ENCODE measurements at places on chromosomes 1 and 21.

DNA sequence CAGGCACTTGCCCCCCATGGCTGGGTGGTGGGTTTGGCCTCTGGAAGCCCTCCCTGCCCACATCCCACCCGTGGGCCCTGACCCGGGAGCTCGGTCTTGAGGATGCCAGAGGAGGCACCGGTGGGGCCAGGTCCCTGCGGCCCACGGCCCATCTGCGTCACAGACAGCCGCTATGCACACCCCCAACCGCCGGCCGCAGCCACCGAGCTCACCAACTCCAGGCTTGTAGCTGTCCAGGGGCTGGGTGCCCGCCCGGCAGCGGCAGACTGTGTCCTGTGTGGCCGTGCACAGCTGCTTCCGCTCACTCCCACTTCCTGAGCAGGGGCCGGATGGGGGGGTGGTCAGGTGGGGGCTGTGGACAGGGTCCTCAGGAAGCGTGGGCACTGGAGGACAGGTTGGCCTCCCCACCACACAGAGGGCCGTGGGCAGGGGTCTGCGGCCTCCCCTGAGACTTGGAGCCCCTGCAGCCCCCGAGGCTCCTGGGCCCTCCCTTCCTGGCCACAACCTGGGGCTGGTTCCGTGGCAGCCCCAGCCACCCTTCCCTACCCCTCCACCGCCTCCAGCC lies 1.1 kb downstream of the TNFRSF4 start:
- no peak for DNase-seq

DNA sequence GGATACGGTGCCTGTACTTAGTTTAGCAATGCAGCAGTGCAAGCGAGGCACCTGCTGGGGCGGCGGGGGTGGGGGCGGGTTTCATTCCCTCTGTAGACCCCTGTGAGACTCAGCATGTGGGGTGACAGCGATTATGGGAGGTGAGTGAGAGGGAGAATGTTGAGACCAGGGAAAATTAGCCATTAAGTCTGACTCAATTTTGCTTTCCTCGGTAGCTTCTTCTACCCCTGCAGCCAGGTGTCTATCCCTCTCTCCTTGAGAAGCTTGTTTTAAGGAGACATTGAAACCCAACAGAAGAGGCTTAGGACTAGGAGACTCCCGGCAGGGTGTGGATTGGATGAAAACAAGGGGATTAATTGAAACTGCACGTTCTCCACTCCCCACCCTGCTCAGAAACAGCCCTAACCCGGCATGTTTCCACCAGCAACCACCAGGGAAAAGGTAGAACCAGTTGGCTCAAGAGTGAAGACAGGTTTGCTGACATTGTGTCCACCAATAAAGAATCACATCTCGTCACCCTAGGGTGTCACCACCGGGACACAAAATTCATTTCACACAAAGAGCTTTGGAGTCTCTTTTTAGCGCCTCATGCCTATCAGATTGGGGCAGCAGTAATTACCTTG lies 20.6 kb upstream of the ATF3 start:
- DNase-seq, result no peak

DNA sequence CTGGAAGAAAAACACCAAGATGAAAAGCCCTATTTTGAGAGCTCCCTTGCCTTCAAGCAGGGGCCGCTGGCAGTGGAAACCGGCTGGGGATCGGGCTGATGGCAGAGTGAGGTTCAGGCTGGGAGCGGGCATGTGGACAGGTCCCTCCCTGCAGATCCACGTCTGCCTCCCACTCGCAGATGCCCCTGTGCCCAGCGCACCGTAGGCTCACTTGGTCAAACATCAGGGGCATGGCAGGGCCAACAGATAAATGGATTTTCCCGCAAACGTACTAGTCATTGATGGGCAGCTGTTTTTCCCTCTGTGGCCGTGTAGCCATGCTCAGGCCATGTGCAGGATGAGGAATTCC lies 6.6 kb upstream of the C1orf174 start:
- no peak for DNase-seq

GRCh38 chr1:45412899-45413298 lies 72.7 kb upstream of the MUTYH start:
- no peak for DNase-seq

DNA sequence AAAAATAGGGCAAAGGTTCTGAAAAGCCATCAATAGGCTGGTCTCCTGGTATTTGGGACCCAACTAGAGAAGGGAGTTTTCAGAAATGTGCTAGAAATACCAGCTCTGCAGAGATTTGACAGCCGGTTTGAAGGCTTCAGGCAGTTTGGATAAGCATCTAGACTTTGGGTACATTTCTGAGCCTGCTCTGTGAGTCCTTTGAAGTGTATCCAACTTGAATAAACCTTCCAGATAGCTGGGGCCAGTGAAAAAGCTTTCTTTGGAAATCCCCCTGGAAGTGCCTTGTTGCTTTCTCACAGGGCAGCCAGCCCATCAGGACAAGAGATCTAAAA lies 6.4 kb upstream of the PEF1 start:
- DNase-seq, result no peak

- no peak for DNase-seq
These were observed 72.1 kb downstream of the VPS26C start for GRCh38 chr21:37195059-37195458.

DNA sequence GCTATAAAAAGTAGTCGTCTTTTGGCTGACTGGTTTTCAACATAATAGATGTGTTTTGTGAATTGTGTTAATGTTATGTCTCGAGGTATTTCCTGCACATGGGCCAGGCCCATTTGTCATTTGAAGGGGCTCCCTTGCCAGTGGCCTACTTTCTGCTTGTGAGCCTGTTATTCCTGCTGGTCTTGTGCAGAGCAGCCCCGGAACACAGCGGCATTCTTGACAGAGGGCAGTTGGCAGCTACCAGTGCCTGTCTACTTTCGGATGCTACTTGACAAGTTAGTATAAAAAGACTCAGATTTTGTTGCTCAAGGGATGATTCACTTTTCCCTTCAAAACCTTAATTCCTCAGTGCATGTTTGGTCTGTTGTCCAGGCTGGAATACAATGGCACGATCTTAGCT lies 28.5 kb downstream of the PGM1 start:
- no peak for DNase-seq

DNA sequence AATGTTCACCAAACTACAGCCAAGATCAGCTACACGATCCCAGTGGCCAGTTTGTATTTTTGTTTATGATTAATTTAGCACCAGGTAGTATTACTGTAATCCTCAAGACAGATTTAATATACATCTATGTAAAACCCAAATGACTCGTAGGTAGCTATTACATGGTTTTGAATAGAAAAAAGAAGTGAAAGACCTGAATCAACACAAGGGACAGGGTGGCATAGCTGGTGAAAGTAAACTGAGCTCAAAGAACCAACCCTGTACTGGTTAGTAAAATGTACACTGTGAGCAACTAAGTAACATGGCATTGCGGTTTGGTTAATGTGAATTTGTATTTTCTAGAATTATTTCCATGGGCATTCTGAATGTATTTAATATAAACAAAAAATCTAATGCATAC lies 8.8 kb downstream of the GPATCH2 start:
- no peak for DNase-seq

DNA sequence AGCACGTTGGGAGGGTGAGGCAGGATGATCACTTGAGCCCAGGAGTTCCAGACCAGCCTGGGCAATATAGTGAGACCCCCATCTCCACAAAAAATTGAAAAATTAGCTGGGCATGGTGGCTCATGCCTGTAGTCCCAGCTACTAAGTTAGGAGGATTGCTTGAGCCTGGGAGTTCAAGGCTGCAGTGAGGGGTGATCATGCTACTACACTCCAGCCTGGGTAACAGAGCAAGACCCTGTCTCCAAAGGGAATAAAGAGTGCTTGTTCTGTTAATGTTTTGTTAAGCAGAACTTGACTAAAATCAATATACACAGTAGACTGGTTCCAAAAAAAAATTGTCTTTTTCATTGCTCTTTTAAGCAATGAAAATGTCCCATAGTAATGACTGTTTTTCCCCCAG lies 146.4 kb downstream of the SYT2 start:
- DNase-seq, result no peak

DNA sequence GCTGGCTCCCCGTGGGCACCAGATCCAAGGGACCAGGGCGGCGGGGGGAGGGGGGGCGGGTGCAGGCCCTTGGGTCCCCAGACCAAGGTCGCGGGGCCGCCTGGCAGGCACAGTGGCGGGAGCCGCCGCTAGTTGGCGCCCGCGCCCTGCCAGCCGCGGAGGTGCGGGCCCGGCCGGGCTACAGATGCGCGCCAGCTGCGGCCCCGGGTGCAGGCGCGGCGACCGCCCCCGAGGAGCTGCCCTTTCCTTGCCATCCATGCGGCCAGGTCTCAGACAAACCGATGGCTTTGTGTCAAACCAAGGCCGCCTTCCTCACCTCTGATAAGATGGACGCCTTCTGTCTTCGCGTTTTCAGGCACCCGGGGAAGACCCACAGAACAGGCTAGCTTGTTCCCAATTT lies 2.2 kb upstream of the RUNX3 start:
- peak; percentile 61 for DNase-seq

- no peak for DNase-seq
These were observed 2.1 kb downstream of the BRINP2 start for GRCh38 chr1:177172866-177173265.

DNA sequence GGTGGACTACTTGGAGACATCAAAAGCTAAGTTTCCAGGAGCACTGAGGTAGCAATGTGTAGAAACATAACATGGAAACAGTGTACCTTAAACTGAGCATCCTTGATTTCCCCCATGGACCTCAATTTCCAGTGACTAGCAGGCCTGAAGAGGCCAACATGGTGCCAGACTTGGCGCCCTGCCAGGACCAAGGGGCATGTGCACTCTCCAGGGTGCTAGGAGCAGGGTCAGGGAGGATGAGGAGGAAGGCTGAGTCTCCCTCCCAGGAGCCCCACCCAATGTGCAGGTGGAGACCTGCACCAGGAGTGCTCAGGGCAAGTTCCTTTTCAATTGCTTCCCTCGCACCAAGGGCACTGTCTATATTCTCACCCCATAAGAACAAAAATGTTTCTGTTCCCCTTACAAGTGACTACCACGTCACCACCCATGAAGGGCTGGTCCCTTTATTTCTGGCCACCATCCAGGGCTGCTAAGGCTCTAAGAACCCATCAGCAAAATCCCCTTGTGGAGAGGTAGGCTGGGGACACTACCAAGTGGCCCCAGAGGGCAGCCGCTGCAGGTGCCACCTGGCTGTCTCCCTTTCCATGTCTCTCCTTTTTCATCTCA lies 39.2 kb downstream of the MX1 start:
- DNase-seq, result no peak

GRCh38 chr1:234891427-234891826 lies 237.2 kb downstream of the TOMM20 start:
- peak; percentile 47 for DNase-seq

GRCh38 chr21:16454399-16454798 lies 724.6 kb downstream of the USP25 start:
- no peak for DNase-seq

GRCh38 chr1:239733995-239734394 lies 347.6 kb downstream of the CHRM3 start:
- DNase-seq, result no peak

DNA sequence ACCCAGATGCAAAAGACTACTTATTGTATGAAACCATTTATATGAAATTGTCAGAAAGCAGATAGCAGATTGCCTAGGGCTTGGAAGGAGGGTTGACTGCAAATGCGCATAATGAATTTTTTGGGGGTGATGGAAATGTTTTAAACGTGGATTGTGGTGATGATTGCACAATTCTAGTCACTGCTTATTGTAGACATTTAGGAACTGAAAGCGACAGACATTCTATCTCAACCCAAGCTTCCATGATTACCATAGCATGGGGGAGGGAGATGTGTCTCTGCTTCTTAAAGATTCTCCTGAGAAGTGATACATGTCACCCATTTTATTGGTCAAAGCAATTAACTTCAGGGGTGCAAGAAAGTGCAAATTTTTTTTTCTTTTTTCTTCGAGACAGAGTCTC lies 2.8 kb upstream of the MTF2 start:
- no peak for DNase-seq

DNA sequence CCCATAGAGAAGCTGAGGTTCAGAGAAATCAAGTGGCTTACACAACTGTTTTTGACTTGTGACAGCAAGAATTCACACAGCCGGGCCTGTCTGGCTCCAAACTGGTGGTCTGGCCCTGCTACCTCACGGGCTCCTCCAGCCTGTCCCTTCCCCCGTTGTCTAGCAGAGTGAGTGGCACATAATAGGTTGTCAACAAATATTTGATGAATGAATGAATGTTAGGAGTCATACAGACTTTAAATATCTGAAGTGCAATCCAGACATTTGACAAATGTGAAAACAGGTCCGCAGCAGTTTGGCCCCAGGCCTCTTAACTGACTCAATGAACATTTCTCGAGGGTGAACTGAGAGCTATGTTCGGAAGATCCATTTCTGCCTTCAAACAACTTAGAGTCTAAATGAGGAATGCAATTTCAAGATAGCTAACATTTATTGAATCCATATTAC lies 1.1 kb upstream of the RHOC start:
- no peak for DNase-seq

DNA sequence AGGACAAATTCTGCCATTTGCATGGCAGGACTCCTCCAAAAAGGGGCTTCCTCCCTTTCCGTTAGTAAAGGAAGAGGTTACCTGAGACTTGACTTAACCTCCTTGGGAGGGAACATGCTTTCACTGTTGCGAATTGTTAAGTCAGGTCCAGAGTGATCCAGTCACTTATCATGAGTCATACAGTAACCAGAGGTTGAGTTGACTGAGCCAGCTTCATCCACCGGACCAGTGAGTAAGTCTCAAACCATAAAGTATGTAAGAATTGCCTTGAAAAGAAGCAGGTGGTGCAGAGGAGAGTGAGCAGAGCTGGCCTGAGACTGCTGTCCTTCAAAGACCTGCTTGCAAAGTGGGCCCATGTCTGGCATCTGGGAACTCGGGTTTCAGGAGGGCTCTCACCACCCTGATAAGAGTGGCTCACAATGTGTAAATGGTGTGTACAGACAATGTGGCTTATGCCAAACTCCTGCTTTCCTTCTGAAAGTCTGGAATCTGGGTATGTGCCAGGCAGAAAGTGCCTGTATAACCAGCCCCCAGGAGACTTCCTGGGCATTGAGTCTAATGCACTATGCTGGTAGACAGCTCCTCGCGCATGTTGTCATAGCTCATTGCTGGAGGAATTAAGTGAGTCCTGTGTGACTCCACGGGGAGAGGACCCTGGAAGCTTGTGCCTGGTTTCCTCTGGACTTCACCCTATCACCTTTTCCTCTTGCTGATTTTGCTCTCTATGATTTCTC lies 84.3 kb upstream of the KLHDC7A start:
- DNase-seq, result no peak

GRCh38 chr21:35274090-35274489 lies 225.0 kb upstream of the RUNX1 start:
- DNase-seq, result no peak
